ENCODE measurements at places on chromosomes 1 and 21.
A peak's percentile ranks its signal among the peaks of the same experiment; 100 is the strongest.

GRCh38 chr1:45407629-45408287, 67.5 kb upstream of the MUTYH start:
- no peak for DNase-seq

DNA sequence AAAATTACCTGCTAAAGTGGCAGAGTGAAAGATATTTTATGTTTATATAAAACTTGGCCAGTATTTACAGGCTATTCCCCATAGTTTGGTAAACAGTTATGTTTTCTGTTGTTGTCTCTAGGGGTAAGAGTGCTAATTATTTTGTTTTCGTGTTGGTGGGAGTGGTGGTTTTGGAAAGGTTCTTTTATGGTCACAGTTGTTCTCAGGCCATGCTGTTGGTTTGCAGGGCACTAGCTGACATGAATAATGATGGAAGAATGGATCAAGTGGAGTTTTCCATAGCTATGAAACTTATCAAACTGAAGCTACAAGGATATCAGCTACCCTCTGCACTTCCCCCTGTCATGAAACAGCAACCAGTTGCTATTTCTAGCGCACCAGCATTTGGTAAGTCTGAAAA, 92.5 kb downstream of the ITSN1 start:
- DNase-seq, result no peak

- DNase-seq, result no peak
Measured at GRCh38 chr1:217614200-217614712, 16.6 kb downstream of the GPATCH2 start.

DNA sequence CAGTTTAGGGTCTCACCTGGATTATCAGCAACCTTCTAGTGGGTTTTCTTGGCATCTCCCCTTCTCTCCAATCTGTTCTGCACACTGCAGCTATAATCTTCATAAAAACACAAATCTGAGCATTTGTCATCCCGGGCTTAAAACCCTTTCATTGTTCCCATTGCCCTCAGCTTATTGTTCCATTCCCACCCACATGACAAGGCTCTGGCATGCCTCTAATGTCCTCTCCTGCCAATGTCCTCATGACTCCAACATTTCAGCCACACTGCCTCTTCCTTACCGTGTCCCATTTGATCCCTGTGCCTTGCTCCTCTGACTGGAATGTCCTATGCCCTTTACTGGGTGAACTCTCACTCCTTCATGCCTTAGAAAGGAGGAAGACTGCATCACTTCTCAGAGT, 7.5 kb upstream of the DPH2 start:
- no peak for DNase-seq

DNA sequence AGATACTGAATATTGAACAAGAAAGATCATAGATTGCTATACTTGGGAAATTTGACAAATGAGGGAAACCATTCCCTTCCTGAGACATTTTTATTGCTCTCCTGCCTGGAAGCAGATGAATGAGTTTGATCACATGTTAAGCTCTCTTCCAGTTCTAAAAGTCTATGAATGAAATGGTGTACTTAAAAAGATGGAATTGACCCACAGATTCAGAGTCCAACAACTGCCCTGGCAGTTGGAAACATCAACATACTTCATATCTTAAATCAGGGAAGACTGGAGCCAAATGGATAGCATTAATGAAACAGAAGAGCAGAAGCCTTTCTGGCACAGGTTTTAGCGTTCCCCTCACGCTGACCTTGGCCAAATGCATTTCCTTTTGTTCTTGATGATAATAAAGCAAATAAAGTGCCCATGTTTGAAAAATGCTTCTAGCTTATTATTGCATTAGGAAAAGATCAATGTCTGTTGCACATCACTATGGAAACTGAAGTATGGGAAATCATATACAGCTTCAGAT, 142.6 kb downstream of the ESRRG start:
- no peak for DNase-seq

DNA sequence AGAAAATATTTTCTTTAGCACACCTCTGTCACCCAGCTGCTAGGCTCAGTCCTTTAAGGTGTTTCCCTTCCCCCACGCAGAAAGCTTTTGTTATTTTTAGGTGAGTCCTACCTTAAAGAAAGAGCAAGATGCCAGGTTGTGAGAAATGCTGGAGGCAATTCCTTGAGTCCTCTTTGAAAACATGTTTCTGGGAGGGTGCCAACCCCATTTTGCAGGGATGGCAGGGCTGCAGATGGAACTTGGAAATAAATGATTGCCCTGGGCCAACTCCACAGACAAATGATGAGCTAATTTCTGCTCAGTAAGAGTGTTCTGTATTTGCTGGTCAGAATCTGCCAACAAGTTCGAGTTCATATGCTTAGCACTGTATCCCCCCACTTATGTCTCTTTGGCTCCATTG, 119.2 kb upstream of the RAB3GAP2 start:
- DNase-seq, result peak; percentile 44

DNA sequence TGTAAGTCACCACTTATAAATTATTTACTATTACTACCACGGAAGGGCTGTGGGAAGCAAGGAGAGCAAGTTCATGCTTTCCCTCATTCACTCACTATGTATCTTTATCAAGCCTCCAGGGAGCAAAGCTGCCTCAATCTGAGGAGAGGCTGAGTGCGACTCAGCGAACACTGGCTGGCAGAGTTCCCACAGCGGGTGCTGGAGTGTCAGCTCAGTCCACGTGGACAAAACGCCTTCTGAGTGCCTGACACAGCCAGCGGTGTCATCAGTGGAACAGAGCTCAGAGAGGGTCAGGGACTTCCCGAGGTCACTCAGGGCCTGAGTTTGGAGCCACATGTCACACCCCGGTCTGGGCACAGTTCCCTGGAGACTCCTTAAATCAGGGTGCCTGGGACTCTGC, 16.9 kb downstream of the MATN1 start:
- no peak for DNase-seq

GRCh38 chr1:213984387-213985208, 3.2 kb upstream of the PROX1 start:
- DNase-seq, result no peak
